ENCODE measurements at places on chromosomes 7 and 10. TPM values are rescaled to one million over a fixed set of nuclear protein-coding genes. Genes with fewer than 3 reads are reported as not detected.

DNA sequence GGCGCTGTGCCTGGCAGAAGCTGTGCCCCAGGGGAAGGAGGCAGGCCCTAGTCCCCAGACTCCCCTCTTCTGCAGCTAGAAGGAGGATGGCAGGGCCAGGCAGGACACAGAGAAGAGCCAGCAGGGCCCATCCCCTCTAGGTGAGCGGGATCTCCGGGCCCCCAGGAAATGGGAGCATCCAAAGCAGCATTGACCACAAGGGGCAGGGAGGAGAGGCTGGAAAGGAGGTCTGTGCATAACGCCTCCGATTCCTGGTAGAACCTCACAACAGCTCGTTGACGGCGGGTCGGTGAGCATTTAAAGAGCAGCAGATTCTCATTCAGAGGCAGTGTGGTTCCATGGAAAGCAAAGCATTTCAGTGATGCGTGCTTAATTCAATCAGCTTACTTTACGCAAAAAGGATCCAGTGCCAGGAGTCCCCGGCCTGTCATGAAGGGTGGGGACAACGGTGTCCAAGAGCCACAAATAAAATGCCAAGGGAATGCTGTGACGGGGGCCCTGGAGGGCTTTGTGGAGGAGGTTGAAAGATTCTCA, 41.0 kb downstream of the CLRN3 start:
- DNase-seq = no peak

DNA sequence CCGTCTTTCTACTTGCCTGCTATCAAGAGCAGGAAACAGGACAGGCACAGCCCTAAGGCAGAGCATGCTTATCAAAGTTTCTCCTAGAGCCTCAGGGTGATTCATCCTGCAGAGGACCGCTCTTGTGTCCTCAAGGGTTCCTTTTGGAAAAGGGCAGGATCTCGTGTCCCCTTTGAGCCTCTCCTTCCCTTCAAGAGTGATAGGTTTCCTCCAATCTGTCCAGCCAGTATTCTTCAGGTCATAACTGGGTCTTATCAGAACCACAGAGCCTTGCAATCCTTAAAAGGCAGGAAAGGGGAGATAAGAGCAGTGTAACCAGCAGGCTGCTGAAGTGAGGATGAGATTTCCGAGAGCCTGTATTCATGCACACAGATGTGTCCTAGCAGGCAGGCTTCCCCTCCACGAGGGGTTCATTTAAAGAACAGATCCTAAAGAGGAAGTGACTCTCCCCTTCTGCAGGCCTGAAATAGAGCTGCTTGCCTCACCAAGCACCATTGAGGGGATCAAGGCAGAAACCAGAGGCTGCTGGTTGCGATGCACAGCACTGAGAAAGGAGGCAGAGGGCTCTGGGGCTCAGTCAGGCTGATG, 90.5 kb upstream of the SVIL start:
- no peak for DNase-seq

The DRGX gene
- total RNA-seq = not detected

- no peak for DNase-seq
These were observed 908.3 kb downstream of the GRID1 start for GRCh38 chr10:85458324-85458723.

All from IMR-90 (cell line).